MG63 (cell line): ENCODE measurements at places on chromosomes 13 and 19.

- no peak for DNase-seq
Observed at GRCh38 chr19:409516-410242, 732 bp upstream of the C2CD4C start.

DNA sequence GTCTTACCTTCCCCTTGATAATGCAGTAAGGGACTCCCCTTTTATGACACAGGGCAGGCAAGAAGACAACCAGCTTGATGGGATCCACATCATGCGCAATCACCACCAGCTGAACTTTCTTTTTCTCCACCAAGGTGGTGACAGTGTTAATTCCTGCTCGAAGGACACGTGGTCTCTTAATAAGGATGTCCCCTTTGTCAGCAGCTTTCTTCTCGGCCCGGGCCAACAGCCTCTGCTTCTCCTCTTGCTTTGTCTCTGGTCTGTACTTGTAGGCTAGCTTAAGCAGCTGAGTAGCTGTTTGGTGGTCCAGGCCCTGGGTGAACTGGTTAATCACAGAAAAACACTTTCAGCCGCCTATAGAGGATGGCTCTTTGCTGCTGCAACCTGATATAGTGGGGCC is 8.0 kb downstream of the ZNF431 start:
- no peak for DNase-seq

GRCh38 chr13:102825921-102826706 is 19.7 kb upstream of the ERCC5 start:
- no peak for DNase-seq

DNA sequence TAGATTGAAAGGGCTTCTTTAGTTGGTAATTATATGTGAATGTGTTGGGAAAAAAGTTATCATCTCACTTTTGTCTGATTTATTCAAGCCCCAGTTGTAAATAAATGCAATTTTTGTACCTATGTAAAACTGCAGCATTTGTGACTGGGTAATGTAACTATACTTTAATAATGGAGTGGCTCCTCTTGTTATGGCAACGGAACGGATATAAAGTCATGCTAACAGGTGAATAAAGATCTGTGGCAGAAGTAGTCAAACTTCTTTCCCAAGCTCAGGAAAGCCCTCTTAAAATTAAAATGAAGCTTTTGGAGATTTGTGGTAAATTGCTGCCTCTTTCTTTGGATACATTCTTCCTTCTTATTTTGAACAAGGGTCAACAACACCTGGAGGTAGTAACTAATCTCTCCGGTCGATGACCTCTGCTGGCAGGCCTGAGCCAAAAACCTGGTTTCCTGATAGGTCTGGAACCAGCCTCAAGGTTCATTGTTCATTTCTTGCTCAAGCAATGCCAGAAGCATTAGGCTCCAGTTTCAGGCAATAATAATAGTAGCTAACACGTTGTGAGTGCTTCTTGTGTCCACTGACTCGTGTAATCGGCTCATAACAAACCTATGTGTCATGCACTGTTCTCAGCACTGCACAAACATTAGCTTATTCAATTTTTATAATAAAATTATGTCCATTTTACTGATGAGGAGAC is 313.4 kb upstream of the DACH1 start:
- DNase-seq: peak; percentile 5

- DNase-seq: no peak
Observed at GRCh38 chr13:46320821-46321220, 66.2 kb downstream of the RUBCNL start.

GRCh38 chr19:10846500-10847202 is 1.6 kb upstream of the C19orf38 start:
- no peak for DNase-seq

DNA sequence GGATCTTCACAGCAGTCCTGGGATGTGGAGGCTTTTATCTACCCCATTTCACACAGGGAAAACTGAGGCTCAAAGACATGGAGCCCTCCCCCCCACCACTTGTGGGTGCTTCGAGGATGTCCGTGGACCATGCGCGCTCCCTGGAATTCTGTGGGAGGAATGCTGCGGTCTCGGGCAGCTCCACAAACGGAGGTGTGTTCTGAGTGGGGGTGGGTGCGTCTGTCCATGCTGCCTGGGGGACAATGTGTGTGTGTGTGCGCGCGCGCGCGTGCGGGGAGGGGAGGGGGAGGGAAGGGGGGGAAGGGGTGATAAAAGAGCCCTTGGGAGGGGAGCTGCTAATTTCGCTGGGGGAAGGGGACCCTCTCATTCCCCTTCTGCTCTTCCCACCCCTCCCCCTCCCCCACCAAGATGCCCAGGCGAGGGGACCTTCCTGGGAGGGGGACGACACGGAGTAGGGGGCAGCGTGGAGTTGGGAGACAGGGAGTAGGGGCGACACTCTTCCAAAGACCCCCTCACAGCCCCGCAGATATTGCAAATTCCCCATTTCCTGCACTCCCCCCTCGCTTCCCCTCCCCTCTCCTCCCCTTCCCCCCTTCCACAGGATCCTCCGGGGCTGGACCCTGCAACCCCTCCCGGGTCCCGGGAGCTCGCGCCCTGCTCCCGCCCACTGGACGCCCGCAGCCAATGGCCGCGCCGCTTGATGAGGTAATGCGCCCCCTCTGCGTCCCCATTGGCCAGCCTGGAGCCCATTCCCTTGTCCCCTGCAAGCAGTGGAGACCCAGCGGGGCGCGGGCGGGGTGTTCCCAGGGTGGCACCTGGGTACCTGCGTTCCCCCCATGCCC is 18.9 kb upstream of the ZNRF4 start:
- DNase-seq: peak; percentile 49

DNA sequence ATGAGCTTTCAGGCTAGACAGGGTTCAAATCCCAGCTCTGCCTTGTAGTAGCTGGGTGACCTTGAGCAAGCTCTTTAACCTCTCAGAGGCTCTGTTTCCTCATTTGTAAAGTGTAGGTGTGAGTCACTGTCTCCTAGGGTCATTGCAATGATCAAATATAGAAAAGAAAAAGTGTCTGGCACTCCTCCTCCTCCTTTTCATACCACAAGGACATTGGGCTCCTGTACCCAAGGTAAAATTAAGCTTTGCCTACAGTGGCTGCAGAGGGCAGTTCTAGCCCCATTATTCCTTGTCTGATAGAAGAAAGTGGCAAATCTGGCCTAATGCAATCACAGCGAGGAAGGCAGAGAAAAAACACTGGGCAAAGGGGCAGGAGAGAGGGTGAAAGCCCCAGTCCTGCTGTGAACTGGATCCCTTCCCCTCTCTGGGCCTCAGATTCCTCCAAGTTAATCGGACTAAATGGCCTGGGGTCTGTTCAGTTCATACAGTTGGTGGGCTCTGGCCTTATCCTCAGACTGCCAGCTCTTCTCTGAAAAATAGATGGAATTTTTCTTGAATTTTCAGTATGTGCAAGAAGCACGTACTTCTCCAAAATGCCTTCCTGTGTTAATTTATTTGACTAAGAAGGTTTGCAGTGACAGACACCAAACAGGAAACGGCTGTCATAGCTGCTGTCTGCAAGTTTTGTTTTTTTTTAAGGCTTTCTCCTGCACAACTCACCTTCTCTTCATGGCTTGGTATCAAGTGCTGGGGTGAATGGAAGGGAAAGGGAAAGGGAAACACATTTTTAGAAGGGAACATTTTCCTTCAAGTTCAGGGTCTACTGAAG is 35.3 kb downstream of the RGCC start:
- no peak for DNase-seq

- DNase-seq: no peak
Observed at GRCh38 chr19:16649734-16650133, 10.2 kb downstream of the SMIM7 start.

- no peak for DNase-seq
Observed at GRCh38 chr13:61039302-61039701, 376.3 kb downstream of the PCDH20 start.
